ENCODE measurements at places on chromosomes 12 and 14.
A peak's percentile ranks its signal among the peaks of the same experiment; 100 is the strongest.

GRCh38 chr14:81743605-81744004 is 210.0 kb upstream of the SEL1L start:
- DNase-seq: no peak

GRCh38 chr12:49233842-49234526 is 30.9 kb upstream of the TUBA1C start:
- DNase-seq: no peak

GRCh38 chr12:51008329-51009055 is 17.7 kb downstream of the SLC11A2 start:
- DNase-seq: no peak

- DNase-seq: no peak
Measured at GRCh38 chr12:1104088-1104800, 113.2 kb downstream of the ERC1 start.

GRCh38 chr14:95597784-95598211 is 62.9 kb downstream of the GLRX5 start:
- DNase-seq: peak; percentile 20

DNA sequence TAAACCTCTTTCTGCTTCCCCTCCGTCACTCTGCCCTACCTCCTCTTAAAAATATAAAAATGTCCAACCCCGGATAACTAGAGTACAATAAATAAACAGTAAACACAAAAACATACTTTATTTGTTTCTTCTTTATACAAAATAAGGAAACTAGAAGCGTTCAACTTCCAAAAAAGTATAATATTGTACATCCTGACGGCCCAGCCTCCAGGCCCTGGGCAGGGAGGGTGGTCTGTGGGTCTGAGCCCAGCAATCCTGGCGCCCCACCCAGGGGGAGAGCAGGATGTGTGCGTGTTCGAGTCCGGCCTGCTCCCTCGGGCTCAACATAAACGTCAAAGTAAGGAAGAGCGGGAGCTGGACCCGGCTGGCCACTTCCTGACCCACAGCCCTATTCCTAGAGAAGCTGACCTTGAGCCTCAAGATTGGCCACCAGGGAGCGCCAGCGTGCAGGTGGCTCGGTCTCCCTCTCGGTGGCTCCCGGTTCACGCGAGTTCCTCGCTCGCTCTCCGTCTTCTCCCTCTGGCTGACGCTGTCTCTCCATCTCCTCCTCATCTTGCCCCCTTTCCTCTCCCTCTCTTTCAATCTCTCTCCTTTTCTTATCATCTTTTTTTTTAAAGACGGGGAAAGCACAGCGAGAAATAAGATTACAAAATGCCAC is 9.4 kb downstream of the LHX5 start:
- DNase-seq: peak; percentile 72

- no peak for DNase-seq
Measured at GRCh38 chr12:119781804-119782203, 95.3 kb downstream of the CIT start.

DNA sequence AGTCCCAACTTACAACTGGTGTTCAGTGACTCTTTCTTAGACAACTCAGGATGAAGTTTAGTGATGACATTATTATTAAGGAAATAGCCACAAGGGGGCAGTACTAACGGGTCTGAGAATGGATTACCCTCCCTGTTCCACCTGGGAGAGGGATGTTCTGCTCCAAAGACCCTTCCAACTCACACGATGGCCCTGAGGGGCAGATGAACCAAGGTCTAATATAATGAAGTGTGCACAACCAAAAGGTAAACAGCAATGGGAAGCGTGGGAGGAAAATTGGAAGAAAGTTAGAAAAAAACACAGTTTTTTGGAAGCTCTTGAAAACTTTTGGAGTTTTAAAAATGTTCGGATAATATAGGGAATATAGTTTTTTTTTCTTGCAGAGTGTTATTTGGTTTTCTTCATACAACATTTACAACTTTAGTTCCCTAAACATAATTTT is 24.0 kb downstream of the FGF6 start:
- DNase-seq: peak; percentile 38

DNA sequence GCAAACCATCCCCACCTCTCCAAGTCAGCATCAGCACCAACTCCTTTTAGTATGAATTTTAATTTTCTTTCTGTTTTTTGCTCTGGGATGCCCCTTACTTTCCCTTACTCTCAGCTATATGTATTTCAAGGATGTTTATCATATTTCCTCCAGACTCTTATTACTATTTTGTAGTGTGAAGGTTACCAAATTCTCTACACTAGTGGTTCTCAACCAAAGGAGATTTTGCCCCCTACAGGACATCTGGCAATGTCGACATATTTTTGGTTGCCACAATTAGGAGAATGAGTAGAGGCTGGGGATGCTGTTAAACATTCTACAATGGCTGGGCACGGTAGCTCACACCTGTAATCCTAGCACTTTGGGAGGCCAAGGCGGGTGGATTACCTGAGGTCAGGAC is 29.1 kb upstream of the SOS2 start:
- peak; percentile 41 for DNase-seq

DNA sequence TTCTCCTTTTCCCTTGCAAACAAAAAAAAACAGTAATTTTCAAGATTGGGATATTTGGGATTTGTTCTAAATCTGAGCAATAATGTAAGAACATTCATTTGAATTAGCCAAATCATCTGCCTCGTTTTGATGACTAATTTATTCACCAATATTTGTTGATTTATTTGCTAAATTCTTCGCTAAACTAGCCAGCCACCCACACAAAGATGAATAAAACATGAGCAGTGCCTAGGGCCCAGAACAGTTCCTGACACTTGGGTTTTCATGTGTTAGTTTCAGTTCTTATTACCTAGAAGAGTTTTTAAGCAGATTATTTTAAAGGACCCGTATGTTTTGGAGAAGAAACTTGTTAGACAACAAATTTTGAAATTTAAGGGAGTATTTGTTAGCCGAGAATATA is 1.4 kb downstream of the ETNK1 start:
- DNase-seq: peak; percentile 49
